GM23338 (cell line): ENCODE measurements at places on chromosomes 3 and 15. TPM values are rescaled to one million over a fixed set of nuclear protein-coding genes. Genes with fewer than 3 reads are reported as not detected.

C3orf22 gene
- not detected in 2 replicates for polyA plus RNA-seq

GABRR3 gene
- polyA plus RNA-seq = not detected in 2 replicates

CCR1 gene
- polyA plus RNA-seq = 0.12 TPM in 1 of 2 replicates, not detected in the other

DNA sequence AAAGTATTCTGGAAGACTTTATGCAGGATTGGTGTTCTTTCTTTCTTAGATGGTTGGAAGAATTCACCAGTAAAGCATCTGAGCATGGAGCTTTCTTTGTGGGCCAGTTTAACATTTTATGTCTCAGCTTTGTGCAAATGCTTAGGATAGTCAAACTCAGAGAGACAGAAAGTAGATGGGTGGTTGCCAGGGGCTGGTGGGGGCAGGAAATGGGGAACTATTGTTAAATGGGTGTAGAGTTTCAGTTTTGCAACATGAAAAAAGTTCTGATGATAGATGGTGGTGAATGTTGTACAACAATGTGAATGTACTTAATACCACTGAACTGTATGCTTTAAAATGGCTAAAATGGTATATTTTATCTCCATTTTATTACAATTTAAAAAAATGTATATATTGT lies 24.8 kb downstream of the SPCS1 start:
- no peak for DNase-seq

GRCh38 chr3:23950293-23950692 lies 5.2 kb downstream of the NR1D2 start:
- DNase-seq = no peak
